ENCODE measurements at places on chromosomes 2 and 18.

DNA sequence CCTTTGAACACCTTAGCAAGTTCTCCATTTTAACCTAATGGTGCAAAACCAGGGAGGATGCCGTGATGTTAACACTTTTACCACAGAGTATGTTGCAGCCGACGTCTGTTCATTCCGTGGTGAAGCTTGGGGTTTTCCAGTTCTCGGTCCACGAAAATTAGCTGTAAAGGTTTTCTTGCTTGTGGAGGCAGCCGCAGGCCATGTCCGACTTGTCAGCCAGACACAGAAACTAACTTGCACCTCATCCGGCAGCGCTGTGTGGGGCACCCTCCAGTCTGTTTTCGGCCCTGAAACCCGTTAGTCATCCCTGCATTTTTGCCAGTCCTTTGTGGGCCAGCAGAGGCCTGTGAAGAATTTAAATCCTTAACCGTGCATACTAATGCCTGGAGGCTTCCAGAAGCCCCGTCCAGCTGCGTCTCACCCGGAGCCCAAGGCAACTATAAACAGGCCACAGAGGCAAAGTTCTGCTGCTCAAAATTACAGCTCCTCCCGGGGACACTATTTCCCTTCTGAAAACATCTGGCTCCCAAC is 70.6 kb downstream of the SH3YL1 start:
- peak; percentile 40 for DNase-seq

DNA sequence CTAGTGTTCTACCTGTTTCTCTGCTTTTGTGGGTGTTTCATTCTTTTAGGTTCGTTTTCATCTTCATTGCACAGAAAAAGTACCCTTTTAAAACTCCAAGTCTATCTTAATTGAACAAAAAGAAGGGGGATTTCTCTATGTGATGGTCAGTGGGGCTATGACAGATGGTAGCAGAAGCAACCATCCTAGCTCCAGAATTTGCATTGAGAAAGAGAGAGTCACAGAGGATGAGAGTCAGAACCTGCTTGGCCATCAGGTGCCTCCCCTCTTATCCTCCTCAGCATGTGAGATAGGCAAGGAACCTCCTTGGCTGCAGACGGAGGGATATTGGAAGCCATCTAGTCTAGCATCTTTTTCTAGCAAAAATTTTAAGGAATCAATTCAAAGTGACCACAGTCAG is 398.0 kb upstream of the DCC start:
- no peak for DNase-seq

DNA sequence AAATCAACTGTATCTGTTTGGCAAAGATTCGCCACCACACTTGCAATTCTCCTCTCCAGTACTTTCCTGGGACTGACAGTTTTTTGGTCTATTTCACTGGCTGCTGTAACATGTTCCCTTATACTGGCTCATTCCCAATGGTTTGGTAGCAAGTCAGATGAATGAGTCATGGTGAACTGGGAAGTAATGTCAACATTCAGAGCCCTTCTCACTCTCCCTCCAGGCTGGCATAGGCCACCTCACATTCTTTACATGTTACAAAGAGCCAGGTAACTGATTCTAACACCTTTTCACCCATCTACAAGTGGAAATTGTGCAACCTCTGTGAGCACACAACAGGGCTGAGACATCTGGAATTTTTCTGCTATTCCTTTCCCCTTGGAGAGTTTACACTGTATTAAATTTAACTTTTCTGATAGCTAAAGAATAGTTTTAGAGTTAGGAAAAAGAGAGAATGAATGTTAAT is 111.3 kb upstream of the TLK1 start:
- no peak for DNase-seq

GRCh38 chr2:78070693-78071092 is 548.5 kb upstream of the LRRTM4 start:
- no peak for DNase-seq

- DNase-seq, result no peak
Observed at GRCh38 chr18:41320100-41320499, 634.9 kb upstream of the PIK3C3 start.

GRCh38 chr18:48095726-48096125 is 165.3 kb upstream of the SMAD2 start:
- no peak for DNase-seq

DNA sequence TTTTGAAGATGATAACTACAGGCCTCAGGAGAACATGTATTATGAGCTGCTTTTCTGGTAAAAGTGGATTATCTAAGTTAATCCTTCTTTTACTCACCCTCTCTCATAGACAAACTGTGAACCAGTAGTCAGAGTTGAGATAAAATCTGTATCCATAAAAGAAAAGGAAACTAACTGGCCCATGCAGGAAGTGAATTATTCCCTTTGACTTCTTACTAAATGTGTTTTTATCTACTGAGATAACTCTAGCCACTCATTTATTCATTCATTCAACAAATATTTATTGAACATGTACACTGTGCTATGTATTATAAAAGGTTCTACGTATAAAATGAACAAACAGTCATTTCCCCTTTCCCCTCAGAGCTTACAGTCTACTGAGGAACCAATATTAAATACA is 10.0 kb downstream of the WDR35 start:
- no peak for DNase-seq

DNA sequence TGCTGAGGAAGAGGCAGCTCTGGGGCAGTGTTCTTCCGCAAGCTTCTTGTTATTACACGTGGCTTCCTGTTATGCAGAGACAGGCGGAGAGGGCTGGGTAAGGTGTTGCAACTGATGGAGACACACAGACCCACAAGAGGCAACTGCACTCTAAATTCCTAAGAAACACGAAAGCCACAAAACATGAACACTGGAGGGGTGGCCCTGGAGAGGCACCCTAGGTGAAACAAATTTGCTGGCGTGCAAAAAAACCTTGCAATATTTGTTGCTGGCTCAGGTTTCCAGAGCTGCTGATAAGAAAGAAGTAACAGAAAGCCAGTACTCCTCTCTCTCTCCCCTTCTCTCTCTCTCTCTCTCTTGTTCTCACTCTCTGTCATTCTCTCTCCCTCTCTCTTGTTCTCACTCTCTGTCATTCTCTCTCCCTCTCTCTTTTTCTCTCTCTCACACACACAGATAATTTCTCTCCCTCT is 31.8 kb downstream of the ARHGAP25 start:
- DNase-seq, result no peak

- no peak for DNase-seq
Observed at GRCh38 chr2:12722447-12723316, 5.9 kb downstream of the TRIB2 start.

GRCh38 chr2:171814883-171815282 is 79.2 kb downstream of the SLC25A12 start:
- DNase-seq, result no peak

DNA sequence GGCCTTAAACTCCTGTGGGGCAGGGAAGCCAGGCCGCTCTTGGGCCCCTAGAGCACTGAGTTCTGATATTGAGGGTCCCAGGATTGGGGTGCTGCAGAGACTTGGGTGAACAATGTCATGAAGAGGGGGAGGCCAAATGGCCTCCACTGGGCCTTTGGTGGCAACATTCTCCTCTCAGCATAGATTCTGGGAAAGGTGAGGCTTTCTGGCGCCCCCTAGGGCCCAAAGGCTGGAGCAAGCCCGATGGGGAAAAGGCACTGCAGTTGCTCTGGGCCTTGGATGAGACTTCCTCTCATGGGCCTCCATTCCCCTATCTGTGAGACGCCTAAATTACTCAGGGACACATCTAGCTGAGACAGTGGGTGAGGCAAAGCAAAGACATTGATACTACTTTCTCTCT is 84.8 kb downstream of the ACAA2 start:
- DNase-seq, result no peak

DNA sequence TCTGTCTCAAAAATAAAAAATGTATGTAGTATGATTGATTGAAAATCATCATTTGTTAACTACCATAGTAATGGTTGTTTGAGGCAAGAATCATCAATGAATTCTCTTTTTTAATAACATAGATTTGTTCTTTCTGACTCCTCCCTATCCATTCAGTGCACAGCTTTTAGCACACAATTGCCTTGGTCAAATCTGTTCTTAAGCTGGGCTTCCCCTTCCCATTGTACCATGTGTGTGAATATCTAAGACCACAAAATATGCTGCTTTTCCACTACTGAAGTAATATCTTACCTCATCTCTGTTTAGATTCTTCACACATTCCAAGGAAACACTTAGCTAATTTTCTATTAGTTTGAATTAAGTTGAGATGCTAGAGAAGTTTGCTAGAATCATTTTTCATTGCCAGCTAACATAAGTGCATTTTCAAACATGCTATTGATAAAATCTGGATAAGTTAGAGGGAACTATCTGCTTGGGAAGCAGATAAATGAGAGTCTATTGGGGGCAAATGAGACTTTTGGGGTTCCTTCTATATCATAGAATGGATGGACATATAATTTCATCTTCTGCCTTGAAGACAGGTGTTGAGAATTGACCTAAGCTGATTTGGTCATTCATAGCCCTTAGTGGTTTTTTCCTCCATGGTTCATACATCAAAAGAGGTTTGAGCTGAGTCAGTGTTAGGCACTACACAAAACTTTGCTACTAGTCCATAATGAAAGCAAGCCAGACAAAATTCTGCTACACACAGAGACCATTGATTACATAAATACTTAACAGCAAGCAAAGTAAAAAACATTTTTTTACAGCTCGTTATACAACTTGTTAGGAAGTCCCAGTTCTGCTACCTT is 231.9 kb downstream of the PLCL1 start:
- DNase-seq, result no peak

- no peak for DNase-seq
Observed at GRCh38 chr2:75646090-75646582, 447 bp upstream of the MRPL19 start.

- DNase-seq, result no peak
Observed at GRCh38 chr18:2480536-2480935, 90.8 kb downstream of the METTL4 start.

GRCh38 chr2:158665536-158666302 is 129.4 kb upstream of the DAPL1 start:
- DNase-seq, result no peak

DNA sequence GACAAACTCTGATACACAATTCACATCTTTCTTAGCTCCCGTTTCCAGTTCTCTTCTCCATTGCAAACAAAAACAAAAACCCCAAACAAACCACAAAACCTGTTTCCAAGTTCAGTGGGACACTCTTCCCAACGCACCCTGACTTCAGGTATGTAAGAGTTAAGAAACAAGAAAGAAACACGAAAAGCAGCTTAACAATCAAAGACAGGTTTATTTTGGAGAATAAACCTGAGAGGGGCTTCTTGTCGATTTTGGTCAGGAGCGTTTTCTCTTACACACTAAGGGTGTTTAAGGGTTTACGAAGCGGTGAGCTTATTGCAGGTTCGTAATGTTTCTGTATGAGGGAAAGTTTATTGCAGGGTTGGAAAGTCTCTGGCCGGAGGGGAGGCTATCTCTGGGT is 905 bp upstream of the ATG16L1 start:
- no peak for DNase-seq

DNA sequence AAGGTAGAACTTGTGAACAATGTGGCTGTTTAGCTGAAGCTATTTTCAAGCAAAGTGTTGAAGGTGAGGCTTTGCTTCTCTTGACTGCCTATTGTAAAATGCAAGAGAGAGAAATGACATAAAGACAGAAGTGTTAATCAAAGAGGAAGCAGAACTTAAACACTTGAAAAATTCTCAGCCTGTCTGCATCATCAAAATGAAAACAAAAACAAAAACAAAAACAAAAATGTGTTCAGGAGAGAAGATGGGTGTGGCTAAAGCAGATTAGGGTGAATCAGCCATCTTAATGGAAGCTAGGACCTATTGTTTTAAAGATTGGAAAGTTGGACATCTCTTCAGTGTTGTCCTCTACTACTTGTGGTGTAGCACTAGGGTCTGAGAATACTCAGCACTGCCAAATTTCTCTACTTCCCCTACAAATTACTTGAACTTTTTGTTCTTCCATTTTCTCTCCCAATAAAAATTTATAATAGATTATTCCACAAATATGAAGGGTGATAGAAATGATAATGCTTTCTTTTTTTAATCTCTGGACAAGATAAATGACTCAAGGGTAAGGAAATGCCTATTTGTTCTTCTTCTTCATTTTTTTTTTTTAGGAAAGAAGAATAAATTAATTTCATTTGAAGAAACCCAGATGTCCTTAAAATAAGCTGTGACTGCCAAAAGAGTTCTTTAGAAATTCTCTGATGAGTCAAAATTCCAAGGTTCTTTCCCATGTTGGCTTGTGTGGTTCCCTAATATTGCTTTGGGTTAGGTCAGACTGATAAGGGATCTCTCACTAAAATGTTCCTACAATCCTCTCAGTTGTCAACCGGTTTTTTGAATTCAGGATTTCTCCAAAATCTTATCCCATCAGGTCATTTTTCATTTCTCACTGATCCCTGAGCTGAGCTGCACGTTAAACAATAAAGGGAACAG is 571.2 kb upstream of the ZEB2 start:
- DNase-seq, result no peak
